Right renal cortex interstitium (tissue), 3 donors: ENCODE measurements at places on chromosomes 4 and X. TPM values are rescaled to one million over a fixed set of nuclear protein-coding genes. Genes with fewer than 3 reads are reported as not detected.

DNA sequence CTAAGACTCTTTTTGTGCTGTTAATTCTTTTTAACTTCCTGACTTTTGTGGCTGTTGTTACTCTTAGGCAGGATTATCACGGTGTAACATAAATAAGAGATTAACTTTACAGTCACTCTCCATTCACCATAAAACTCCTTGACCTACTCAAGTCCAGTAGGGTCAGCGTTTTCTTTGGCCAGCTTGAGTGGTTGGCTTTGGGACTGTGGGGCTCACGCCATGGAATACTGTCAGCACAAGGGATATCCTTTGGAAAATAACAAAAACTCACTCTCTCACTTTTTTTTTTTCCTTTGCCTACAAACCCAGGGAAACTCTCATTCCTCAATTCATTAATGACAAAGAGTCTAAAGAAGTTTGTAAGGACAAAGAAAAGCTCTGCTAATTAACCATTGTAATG lies 89.4 kb upstream of the TLL1 start:
- DNase-seq = no peak

GRCh38 chr4:160247091-160247656 lies 1144.3 kb downstream of the RAPGEF2 start:
- DNase-seq = no peak

GRCh38 chrX:97268182-97268680 lies 384.5 kb downstream of the RPA4 start:
- no peak for DNase-seq

Gene PAGE1
- polyA plus RNA-seq = not detected

- DNase-seq = no peak
Observed at GRCh38 chrX:19990151-19990555, 708 bp downstream of the BCLAF3 start.

GRCh38 chrX:31661280-31661810 lies 589.5 kb upstream of the FTHL17 start:
- no peak for DNase-seq

DNA sequence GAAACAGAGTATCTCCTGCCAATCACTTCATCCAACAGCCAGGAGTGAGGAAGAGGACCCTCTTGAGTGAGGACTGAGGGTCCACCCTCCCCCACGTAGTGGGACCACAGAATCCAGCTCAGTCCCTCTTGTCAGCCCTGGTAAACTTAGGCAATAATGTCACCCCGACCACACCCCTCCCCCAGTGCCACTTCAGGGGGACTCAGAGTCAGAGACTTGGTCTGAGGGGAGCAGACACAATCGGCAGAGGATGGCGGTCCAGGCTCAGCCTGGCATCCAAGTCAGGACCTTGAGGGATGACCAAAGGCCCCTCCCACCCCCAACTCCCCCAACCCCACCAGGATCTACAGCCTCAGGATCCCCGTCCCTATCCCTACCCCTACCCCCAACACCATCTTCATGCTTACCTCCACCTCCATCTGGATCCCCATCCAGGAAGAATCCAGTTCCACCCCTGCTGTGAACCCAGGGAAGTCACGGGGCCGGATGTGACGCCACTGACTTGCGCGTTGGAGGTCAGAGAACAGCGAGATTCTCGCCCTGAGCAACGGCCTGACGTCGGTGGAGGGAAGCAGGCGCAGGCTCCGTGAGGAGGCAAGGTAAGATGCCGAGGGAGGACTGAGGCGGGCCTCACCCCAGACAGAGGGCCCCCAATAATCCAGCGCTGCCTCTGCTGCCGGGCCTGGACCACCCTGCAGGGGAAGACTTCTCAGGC lies at the start of the genes CSAG1 and MAGEA12:
CSAG1 (minus strand) TSS at position 461 of the 715 bp plus-strand sequence. CDS start 1,261 bp downstream, outside the sequence.
MAGEA12 (plus strand) TSS at position 497 of the 715 bp plus-strand sequence. CDS start 2,405 bp downstream, outside the sequence.
- DNase-seq = no peak

Gene RGN
- 31.0 TPM for polyA plus RNA-seq

DNA sequence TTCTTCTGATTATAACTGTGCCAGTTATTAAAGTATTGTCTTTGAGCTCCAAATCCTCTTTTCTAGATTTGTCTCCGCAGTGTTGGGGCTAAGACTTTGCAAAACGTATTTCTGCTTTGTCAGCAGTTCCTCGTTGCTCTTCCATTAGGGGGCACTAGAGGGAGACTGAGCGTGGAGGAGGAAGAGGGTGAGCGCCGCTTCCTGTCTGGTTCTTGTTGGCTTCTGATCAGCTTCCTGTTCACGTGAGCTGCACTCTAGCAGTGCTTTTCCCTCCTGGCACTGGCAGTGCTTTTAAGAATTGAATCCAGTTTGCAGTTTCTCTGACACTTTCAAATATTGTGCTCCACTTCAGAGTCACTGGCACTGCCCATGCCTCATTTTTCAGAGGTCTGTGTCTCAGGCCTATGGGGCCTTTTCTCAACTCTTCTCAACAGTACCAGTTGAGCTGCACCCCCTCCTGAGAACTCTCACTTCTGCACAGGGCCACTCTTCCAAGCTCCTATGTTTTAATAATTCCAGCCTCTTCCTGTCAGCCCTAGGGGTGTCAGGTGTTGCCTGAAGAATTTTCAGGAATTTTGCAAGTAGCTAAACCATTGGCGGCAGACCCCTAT lies 54.4 kb upstream of the LCORL start:
- no peak for DNase-seq
